ENCODE measurements at places on chromosomes 16 and 17.
A peak's percentile ranks its signal among the peaks of the same experiment; 100 is the strongest.

- no peak for DNase-seq
These were observed 7.8 kb downstream of the TSPOAP1 start for GRCh38 chr17:58320570-58321323.

DNA sequence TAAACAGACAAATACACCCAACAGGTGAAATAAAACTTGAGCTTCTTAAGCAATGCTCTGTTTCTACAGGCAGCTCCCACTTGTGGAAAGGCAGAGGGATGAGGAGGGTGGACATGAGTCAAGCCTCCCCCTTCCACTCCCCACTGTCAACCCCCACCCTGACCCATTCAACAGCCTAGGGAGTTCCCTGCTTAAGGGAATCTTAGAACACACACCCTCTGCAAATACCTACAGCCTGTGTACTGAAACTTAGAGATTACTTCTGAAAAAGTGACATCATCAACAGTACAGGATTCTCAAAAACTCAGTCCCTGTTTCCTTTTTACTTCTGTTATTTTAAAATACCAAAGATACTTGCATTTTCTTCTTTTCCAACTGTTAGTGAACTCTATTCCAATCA, 345.4 kb downstream of the SOX9 start:
- no peak for DNase-seq

- DNase-seq: no peak
These were observed 48.5 kb downstream of the IRF8 start for GRCh38 chr16:85947230-85948137.

- DNase-seq: no peak
These were observed 81.6 kb upstream of the CHMP6 start for GRCh38 chr17:80910043-80910442.

DNA sequence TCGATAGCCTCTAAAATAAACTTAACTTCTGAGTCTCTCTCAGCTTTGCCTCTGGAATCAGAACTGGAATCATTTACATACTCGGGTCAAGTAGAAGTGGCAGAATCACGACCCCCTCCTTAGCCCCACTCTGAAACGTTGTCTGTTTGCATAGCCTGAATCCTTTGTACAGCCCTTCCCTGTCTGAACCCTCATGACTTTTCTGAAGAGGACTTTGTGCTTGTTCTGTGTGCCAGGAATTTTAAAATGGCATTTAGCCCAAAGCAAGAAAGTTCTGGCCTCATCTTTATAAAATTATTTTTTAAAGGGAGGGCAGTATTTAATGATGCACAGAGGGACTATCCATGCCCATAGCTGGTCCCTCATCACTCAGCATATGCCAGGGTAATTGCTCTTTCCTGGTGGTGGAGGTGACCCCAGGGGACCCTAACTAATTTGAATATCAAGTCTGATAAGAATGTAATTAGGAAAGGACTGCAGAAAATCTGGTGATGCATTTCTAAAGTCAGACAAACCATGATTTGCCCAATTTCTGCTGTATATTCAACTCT, 342.7 kb upstream of the TNRC6C start:
- DNase-seq: no peak

DNA sequence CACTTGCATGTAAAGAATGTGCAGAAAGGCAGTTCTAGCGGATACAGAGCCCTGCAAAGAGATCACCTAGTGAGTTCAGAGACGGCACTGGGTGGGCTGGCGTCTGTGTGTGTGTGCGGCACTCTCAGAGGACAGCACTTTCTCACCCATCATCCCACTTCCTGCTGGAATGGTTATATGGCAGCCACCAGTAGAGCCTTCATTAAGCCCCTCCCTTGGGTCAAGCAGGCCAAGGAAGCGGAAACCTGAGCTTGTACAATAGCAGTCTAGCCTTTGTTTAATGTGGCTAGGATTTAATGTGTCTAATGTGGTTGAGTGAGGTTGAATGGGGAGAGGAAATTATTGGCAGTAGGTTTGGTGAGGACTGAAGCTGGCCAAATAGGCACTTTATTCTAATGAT, 88.3 kb upstream of the ELAC2 start:
- DNase-seq: no peak

DNA sequence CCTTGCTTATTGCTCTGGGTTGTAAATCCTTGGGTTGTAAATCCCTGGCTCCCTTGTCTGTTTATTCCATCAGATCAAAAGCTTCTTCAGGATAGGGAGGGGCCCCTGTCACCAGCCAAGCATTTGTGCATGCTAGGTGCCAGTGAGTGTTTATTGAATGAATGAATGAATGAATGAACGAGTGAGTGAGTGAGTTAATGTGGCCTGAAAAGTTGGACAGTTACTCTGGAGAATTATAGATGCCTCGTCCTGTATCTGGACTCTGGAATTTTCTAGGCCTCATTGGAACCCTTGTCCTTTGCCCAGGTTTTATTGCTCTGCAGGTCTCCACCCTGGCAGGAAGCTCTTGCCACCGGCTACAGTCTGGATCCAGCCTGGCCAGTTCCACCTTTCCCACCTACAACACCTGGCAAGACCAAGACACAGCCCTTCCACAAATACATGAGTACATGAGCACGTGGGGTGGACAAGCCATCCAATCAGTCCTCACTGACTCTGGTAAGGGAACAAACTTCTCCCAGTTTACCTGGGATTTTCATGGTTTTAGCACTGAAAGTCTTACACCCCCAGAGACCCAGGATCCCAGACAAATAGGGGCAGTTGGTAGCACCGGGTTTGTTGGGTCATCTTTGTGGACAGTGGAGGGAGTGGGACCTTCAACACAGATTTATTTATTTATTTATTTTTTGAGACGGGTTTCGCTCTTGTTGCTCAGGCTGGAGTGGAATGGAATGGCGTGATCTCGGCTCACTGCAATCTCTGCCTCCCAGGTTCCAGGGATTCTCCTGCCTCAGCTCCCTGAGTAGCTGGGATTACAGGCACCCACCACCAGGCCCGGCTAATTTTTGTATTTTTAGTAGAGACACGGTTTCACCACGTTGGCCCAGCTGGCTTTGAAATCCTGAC, 14.7 kb upstream of the CDH1 start:
- DNase-seq: no peak

DNA sequence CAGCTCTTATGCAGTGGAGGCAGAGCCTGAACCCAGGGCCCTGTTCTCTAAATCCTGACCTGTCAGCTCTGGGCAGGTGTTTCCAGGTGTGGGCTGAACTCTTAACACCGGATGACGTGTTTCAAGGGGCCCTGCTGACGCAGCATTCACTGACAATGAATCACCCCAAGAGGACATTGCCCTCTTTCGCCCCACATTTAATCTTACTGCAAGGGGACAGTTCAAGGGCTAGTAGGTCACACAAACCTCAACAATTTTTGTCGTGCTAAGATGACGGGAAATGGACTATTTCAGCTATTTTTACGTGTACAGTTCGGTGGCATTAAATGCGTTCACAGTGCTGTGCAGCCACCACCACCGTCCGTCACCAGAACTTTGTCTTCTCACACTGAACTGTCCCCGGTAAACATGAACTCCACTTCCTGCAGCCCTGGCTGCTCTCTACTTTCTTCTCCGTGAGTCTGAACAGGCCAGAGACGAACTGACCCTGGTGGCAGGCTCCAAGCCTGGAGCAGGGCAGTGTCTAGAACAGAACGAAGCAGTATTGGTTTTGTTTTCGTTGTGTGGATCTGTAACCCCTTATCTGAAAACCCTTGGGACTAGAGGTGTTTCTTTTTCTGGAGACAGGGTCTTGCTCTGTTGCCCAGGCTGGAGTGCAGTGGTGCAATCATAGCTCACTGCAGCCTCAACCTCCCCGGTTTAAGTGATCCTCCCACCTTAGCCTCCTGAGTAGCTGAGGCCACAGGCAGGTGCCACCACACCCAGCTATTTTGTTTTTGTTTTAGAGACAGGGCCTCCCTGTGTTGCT, 88.4 kb upstream of the CIBAR2 start:
- no peak for DNase-seq

- no peak for DNase-seq
These were observed 317.2 kb upstream of the ZFHX3 start for GRCh38 chr16:73365016-73365551.

DNA sequence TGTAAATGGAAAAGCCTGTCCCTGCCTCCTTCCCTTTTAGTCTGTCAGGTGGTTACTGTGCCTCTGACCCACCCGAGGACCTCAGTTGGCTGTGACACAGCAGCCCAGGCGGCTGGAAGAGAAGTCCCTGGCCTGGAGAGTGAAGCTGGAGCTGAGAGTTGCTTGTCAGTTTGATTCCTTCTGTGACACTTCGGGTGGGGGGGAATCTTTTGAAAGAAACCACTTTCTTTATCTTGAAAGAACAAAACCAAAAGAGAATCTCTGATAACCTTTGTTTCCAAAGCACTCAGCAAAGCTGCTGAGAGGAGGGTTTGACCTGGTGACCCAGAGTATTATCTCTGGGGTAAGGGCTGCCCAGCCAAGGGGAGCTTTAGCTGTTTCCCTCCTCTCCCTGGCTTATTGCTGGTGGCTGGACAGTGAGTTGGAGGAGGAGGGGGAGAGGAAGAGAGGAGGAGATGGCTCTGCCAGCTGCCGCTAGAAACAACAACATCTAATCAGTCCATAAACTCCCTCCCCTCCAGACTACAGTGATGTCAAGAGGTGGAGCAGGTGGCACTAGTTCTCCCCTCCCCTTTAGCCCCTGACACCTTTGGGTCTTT, 34.0 kb downstream of the YPEL2 start:
- no peak for DNase-seq

DNA sequence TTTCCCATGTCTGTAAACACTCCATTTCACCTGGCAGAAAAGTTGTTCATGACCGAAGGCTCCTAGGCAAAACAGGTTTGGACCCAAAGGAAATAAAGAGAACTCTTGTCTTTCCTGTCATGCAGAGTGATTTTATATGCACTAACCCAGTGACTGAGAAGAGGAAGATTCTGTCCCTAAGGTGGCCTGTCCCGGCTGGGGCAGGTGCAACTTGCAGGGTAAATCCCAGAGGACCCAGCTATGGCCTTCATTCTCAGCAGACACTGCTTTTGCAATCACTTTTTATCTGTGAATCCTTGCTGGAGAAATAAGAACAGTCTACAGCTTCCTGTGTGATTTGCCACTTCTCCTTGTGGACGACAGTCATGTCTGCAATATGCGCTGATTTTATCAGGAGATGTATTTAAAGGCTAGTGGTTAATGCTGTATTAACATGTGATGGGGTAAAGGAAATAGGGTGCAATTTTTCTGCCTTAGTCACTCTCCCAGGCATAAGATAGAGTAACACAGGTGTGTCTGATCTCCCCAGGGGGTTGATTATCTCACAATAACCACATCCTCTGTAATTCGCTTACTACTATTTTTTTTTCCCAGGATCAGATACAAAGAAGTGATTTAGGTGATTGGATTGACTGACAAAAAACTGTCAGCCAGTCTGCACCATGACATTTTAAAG, 696.8 kb upstream of the SOX9 start:
- no peak for DNase-seq

DNA sequence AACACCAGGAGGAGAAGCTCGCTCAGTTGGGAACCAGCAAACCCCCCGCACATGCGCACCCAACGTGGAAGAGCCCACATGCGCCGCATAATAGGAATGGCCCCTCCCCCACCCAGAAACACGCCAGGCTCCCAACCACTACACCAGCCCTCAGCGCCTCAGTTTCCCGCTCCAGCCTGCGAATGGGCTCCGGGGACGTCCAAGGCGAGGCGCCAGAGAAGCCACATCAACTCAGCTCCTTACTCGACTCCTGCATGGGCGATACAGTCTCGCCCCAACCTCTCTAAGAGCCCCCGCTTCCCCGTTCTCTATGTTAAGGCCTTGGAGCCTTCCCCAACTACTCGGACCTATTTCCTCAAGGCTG, 504 bp downstream of the SRSF1 start:
- DNase-seq: peak; percentile 59

- no peak for DNase-seq
These were observed 60.8 kb downstream of the TMEM235 start for GRCh38 chr17:78291944-78292910.

DNA sequence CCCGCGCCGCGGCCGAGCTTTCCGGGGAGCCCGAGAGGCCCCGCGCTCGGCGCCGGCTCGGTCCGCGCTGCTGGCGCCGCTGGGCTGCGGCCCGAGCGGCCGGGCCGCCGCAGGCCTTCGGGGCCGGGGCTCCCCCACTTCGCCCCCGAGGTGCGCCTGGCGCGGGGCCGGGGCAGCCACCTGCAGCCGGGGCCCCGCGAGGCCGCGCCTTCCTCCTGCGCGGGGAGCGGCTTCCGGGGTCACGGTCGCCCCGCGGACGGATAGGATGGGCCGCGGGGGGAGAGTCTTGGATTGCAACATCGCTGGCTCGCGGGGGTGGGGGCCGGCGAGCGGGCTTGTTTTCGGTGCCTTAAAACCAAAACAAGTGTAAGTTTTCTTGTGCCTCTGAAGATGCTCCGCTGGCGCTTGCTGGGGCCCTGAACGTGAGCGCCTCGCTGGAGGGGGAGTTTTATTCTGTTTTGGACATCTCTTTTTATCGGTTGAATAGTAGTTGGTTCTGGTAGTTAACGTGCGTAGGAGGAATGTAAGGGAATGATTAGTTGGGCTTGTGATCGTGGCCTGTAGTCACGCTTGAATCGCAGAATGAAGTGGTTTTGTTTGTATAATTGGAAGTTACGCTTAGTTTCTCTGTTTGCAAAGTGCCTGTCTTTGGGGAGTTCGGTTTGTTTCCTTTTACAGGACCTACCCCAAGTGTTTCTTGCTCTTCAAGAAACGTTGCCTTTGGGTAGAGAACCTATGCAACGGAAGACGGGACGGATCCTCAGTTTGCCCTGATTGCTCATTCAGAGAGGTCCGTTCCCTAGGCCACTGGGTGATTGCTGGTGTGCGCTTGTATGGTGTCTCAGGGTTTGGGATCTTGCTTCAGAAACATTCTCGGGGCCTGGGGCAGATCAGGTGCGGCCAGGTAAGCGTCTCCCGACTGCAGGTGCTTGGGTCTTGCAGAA, 724 bp downstream of the UBE2I start:
- peak; percentile 48 for DNase-seq

DNA sequence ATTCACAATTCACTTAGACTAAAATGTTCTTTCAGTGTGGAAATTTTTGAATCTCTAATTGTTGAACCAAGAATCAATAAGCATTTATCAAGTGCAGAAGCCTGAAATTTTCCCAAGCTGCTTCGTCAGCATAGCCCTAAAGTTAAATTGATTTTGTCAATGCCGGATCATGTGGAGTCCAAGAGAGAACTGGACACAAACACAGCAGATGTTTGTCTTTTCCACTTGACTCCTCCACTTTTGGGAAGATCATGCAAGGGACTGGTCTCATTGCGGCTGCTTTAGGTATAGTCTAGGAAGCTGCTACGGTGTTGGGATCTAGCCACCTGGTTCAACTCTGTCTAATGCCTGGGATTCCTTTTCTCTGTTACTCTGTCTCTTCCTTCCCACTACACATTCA, 95.7 kb downstream of the CYB561 start:
- no peak for DNase-seq

GRCh38 chr16:89001117-89002027, 24.4 kb upstream of the CBFA2T3 start:
- DNase-seq: no peak

DNA sequence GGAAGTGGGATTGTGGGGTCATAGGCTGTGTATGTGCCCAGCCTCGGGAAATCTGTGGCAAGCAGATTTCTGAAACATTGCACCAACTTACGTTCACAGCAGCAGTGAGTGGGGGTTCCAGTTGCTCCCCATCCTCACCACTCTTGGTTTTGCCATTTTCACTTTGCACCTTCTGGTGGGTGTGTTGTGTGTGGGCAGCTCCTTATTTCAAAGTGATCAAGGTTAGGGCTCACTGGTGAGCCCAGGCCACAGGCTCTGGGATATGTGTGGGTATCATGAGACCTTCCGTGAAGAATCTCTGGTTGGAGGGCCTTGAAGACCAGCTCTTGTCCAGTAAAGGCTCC, 29.5 kb upstream of the PRM1 start:
- DNase-seq: no peak

GRCh38 chr16:7140899-7141298, 191.7 kb upstream of the RBFOX1 start:
- no peak for DNase-seq

- DNase-seq: no peak
These were observed 306.2 kb downstream of the CEP112 start for GRCh38 chr17:65885541-65886312.

Data from stimulated activated CD8-positive, alpha-beta memory T cell treated with anti-CD3 and anti-CD28 coated beads, Interleukin-12 subunit alpha, Interleukin-12 subunit beta, amount 100 ng/mL, for 4 hours (primary cell).